ENCODE measurements at places on chromosomes 4 and X. TPM values are rescaled to one million over a fixed set of nuclear protein-coding genes. Genes with fewer than 3 reads are reported as not detected.

The NWD2 gene
- total RNA-seq: not detected

The DMD gene
- 1.8 TPM for total RNA-seq

The DKC1 gene
- total RNA-seq: 46.3 TPM

The CCKAR gene
- not detected for total RNA-seq

The F8A2 gene
- not detected for total RNA-seq

The TRPC3 gene
- under 0.01 TPM for total RNA-seq

The PHEX gene
- total RNA-seq: 0.63 TPM
